ENCODE measurements at places on chromosomes 4 and X.

GRCh38 chr4:1050486-1051213 lies 39.2 kb downstream of the FGFRL1 start:
- DNase-seq: no peak

DNA sequence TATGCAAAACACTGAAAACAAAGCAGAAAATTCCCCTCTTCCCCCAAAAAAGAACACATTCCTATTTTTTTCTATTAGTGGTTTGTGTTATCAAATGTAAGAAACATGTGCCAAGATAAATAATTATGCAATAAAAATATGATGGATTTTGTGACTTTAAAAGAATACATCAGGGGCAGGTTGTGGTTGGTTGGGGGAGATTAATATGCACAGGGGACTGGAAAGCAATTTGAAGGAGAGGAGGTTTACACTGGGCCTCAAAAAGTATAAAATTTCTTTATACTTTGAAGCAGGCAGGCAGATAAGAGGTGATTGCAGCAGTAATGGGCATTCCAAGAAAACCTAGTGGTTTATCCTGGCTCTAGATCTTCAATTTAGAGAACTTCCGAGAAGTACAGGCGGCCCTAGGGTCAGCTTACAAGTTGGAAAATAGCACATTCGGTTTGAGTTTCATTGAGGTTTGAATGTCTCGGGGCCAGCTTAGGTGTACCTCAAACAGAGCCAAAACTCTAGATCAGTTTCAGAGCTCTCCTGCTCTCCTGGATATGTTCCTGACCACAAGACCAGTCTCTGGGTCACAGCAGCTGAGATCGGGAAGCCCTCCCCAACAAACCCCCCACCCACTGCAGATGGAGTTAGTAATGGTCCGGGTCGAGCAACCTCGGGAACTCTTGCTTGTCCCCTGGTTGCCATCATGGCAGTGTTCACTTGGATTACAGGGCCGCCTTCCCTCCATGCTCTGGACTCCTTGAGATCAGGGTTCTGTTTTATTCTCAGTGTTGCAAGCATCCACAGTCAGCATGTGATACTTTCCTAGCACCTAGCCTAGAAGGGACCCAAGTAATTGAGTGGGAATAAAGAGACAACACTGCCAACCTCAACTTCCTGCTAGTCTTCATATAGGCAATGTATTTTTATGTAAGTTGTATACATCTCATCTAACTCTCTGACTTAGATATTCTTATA lies 112.1 kb upstream of the DDIT4L start:
- DNase-seq: no peak

DNA sequence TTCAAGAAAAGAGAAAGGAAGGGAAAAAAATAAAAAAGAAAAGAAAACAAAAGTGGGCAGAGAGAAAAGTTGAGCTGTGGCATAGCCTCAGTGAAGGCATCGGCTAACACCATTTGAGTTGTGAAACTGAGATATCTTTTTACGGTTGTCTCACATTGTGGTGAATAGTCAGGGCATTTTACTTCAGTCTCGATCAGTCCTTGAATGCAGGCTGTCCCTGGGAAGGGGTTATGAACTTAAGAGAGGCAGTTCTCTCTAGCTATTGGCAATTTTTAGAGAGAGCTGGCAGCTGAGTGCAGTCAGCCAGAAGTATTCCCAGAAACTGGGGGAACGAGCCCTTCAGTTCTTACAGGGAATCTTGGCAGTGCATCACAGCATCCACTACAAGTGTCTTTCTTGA lies 93.5 kb upstream of the SLC6A14 start:
- DNase-seq: no peak

GRCh38 chr4:2871911-2872310 lies 28.3 kb downstream of the ADD1 start:
- DNase-seq: no peak

DNA sequence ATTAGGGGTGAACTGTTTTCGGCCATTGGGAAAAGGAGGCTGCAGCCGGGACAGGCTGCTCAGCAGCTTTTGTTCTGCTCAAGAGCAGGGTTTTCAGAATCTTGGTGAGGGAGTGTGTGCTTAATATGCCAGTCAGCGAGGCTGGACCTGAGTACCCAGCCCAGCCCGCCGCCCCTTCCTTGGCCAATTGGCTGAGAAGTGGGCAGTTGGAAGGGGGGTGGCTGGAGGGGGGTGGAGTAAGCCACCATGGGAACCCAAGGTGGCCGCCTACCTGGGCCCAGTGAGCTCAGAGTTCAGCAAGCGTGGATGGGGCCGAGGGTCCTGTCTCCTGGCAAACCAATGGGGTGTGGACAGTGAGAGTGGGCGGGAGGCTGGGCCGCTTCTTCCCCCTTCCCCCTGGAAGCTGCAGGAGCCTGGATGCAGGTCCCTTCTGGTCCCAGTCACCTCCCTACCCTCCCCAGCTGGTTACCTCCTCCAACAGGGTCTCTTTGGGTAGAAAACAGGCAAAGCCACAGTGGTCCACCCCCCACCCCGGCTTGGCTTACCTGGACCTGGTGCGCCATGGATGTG lies 52.5 kb downstream of the SORCS2 start:
- DNase-seq: no peak

- no peak for DNase-seq
Measured at GRCh38 chr4:2085496-2085901, 26.4 kb downstream of the NAT8L start.

DNA sequence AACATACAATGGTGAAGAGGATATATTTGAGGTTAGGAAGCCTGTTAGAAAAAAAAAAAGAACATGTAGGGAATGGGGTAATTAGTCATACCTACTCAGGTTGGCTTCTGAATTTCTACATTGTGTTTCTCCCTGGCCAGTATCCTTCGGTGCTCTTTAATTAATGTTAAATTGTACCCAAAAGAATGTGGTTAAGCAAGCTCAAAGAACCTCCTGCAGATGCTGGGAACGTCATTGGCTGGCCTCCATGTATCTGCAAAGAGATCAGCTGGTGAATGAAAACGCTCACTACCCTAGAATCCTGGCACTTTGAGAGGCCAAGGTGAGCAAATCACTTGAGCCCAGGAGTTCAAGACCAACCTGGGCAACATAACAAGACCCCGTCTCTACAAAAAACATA lies 942.3 kb upstream of the PRKX start:
- no peak for DNase-seq

GRCh38 chr4:13872155-13872554 lies 244.6 kb upstream of the BOD1L1 start:
- DNase-seq: no peak

- no peak for DNase-seq
Measured at GRCh38 chr4:1010395-1011021, 918 bp upstream of the FGFRL1 start.

- DNase-seq: no peak
Measured at GRCh38 chr4:4948370-4948769, 70.9 kb downstream of the CYTL1 start.
